Stimulated activated CD8-positive, alpha-beta memory T cell treated with anti-CD3 and anti-CD28 coated beads, Interleukin-2, amount 100 ng/mL, for 48 hours (primary cell): ENCODE measurements at places on chromosomes 4 and X.

DNA sequence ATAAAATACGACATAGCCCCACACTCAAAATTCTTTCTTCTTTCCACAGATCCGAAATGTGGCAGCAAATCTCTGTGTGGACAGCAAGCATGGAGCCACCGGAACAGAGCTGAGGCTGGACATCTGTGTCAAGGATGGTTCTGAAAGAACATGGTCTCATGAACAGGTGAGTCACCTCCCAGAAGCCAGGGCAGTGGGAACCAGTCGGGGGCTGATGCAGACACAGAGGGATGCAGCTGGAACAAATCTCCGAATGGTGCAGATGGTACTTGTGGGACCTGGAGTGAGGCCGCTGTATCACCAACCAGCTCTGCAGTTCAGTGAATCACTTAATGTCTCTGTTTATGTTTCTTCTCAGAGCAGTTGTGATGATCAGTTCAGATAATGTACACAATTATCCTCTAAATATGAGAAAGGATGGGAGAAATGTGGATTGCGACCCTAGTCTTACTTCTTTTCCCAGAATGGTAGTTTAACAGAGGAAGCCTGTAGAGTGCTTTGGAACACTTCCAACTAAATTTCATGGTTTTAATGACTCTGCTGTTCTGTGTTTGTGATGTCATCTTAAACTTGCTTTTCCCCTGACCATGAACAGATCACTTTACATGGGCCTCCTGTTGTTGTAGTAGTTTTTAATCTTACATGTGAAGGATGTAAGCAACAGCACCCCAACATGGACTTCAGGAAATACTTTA is 159.3 kb upstream of the GALNT7 start:
- no peak for DNase-seq

- DNase-seq = peak; percentile 82
These were observed 82.3 kb upstream of the CD99 start for GRCh38 chrX:2608638-2609430.

DNA sequence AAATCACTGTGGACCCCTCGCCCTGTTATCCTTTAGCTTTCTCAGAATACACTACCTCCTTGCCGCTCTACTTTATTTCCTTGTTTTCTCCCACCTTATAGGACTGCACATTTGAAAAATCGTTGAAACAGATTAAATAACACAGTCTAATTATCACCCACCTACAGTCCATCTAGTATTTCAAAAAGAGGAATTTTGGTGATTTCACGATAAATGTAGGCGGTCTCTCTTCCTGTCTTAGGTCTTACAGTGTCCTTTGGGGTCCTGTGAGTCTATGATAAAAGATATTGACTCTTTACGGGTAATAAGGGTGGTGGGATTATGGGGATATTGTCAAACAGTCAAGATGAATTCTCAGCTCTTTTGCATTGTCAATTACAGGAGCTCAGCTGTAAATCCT is 2.4 kb upstream of the TBL1X start:
- no peak for DNase-seq

DNA sequence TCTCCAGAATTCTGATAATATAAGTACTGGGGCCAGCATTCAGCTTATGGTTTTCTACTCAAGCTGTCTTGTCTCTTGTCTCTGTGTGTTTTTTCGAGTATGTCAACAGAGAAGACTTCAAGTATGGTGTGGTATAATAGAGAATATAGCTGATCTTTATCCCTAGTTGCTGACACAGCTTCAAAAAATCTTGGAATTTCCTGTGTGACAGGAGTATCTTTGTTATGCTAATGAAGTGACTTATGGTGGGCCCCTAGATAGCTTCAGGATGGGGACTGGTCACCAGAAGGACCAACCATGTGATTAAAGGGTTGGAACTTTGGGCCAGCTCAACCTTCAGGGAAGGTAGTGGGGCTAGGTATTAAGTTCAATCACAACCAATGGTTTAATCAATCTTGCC is 2.9 kb downstream of the GPRASP3 start:
- no peak for DNase-seq

GRCh38 chr4:47579235-47579634 is 94.2 kb downstream of the ATP10D start:
- DNase-seq = no peak

- no peak for DNase-seq
These were observed 64.3 kb downstream of the SMIM20 start for GRCh38 chr4:25978327-25978726.

GRCh38 chrX:71870208-71871098 is 40.2 kb upstream of the NHSL2 start:
- no peak for DNase-seq

GRCh38 chr4:72312032-72312650 is 256.9 kb downstream of the ADAMTS3 start:
- DNase-seq = no peak

- DNase-seq = no peak
These were observed 239.9 kb upstream of the DKK2 start for GRCh38 chr4:107276052-107276451.

- no peak for DNase-seq
These were observed 100.8 kb downstream of the DCK start for GRCh38 chr4:71094201-71094600.

DNA sequence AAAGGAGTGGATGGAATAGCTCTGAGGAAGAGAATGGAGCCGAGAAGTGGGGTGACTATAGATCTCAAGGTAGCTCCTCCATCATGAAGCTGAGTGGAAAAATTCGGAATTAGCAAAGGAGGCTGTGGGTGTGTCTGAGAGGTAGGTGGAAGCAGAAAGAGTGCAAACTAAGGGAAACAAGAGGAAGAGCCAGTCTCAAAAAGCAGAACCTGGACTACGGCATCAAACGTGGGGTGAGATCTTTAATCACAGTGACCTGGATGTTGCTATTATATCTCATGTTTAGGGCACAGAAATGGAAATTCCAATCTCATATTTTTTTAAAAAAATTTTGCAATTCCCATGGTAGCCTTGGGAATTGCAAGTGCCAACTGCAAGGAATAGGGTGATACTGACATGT is 162.5 kb upstream of the RASGEF1B start:
- DNase-seq = no peak
